ENCODE measurements at places on chromosomes 4 and X. TPM values are rescaled to one million over a fixed set of nuclear protein-coding genes. Genes with fewer than 3 reads are reported as not detected.

- DNase-seq: no peak
Observed at GRCh38 chrX:38465686-38466085, 95.7 kb upstream of the TSPAN7 start.

SEC24B gene
- 27.0 TPM for polyA plus RNA-seq

GRCh38 chr4:186204103-186204559 lies 12.8 kb downstream of the CYP4V2 start:
- no peak for DNase-seq

- no peak for DNase-seq
Observed at GRCh38 chr4:145177906-145178538, 2.4 kb downstream of the OTUD4 start.

GRCh38 chrX:101759000-101759399 lies 99.3 kb upstream of the ARMCX2 start:
- DNase-seq: peak; percentile 6

NAA11 gene
- 0.52 TPM for polyA plus RNA-seq

- no peak for DNase-seq
Observed at GRCh38 chr4:76725039-76725438, 172.9 kb downstream of the SOWAHB start.
